ENCODE measurements at places on chromosomes 6 and 20.
A peak's percentile ranks its signal among the peaks of the same experiment; 100 is the strongest.

DNA sequence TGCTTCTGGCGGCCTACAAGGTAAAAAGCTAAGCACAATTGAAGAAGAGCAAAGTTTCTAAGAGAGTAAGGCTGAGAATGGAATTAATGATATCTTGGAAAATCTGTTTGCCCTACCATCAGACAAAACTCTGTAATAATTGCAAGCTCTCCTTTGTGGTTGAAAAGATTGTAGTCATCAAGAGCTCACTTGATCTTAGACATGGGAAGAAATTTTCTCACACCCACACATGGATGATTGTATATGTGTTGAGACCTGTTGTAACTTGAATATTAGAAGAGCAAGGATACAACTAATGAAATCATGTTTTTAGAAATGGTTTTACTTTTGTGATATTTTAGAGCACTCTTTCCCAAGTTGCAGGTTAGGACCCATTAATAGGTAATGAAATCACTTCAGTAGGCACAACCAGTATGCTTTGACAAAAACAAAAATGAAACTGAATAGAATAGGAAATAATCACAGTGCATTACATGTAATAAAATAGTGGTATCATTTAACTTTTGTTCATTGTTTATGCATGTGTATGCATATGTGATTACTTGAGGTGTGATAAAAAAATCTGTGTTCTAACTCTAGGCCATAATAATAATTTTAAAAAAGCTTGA lies 14.0 kb downstream of the DCBLD1 start:
- peak; percentile 70 for DNase-seq

DNA sequence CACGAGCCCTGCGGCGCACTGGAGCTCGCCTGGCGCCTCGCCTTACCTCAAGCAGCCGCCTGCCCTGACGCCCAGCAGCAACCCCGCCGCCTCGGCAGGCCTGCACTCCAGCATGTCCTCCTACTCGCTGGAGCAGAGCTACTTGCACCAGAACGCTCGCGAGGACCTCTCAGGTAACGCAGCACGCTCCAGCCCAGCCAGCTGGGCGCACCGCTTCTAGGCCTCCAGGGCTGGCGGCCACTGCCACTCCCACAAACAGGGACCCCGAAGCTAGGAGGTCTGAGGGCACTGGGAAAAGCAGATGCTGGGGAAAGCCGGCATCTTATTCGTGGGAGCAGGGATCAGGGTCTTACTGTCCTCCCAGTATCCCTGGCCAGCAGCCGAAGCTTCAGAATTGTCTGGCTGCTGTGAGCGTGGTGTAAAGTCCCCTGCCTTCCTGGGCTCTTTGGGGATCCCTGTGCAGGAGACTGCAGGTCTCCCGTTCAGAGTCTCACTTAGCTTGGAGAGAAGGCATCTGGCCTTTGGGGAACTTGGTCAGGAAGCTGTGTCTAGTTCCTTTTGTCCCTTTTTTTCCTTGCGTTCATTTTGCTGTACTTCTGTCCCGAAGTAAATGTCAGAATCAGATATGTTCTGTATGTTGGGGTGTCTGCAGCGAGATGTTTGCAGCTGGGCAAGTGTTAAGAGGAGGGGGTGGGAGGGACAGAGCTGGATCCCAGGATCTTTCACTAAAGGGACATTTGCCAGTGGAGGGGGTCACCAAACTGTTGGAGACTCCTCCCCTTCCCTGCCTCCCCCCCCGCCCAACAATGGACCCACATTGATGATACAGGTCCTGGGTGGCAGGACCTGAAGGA lies 1.8 kb downstream of the FOXF2 start:
- DNase-seq: no peak

DNA sequence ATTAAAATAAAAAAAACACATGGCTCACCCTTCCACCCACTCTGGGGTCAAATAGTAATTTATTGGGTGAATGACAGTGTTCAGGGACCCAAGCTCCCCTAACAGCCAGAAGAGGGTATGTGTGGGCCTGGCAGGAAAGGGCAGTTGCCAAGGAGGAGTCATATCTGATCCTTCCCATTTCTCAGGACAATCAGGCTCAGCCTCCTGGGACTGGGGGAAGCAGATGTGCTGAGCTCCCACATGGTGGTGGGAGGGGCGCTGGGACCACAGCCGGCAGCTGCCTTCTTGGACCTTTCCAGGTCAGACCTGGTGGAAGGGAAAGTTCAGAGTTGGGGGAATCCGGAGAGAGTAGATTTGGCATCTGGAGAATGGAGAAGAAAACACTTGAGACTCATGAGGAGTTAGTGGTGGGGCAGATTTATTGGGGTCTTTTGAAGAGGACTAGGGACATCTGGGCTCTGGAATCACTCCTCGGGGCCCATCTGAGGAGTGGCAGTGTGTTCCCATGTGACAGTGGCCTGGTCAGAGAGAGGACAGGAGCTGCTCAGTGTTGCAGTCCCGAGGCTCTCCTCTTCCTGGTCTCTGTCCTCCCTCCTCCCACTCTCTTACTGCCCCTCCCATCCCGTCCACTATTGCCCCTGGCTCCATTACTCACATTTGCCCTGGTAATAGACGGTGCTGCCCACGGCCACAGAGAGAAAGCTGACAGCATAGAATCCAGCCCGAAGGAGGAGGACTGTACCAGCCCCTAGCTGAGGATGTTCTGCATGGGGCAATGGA lies 3.0 kb downstream of the LST1 start:
- DNase-seq: no peak

GRCh38 chr6:94510877-94511276 lies 1066.5 kb upstream of the MANEA start:
- no peak for DNase-seq

DNA sequence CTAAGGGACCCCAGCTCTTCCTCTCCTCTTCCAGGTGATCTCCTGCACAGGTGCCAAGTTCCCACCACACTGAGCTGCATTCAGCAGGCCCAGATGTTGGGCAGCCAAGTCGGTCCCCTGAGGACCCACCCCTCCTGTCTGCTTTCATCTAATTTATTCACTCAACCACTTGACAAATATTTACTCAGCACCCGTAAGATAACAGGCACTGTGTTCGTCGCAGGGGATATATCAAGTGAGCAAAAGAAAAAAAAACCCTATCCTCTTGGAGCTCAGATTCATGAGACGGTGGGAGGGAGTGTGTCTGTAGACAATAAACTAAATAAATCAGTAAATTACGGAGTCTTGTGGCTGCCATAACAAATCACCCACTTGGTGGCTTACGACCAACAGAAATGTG lies 143.6 kb downstream of the MRPL14 start:
- no peak for DNase-seq

Data from fibroblast of skin of right quadriceps (primary cell).